GM12878 (cell line): ENCODE measurements at places on chromosomes 4 and X.

DNA sequence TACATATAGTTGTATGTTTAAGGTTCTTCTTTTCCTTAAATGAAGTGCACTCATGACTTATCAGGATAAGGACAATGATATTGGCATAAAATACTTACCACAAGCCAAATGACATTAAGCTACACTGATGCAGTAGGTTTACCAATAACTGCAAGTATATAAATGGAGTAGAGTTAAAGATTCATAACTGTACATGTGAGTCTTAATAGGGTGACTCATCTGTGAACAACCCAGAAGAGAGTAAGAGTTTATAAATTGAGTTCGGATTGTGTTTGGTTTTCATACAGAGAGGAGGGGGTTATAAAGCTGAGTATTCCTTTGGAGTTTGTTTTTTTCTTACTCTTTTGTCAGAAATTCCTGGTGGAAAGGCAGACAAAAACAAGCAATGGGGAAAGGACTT, 144.8 kb downstream of the TLL1 start:
- DNase-seq, result no peak

GRCh38 chr4:125765941-125766340, 451.2 kb downstream of the FAT4 start:
- no peak for DNase-seq

DNA sequence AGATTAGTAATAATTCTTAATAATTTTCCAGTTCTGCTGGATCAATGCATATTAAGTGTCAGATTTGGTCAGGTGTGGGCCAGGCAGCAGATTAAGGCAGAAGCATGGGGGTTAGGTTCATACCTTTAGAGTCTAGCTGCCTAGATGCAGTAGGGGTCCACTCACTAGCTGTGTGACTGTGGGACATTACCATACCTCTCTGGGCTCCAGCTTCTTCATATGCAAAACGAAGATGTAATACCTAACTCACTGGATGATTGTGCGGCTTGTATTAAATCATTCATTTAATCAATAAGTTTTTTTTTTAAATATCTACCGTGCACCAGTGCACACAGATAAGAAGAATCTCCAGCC, 1.4 kb downstream of the ANXA3 start:
- no peak for DNase-seq

DNA sequence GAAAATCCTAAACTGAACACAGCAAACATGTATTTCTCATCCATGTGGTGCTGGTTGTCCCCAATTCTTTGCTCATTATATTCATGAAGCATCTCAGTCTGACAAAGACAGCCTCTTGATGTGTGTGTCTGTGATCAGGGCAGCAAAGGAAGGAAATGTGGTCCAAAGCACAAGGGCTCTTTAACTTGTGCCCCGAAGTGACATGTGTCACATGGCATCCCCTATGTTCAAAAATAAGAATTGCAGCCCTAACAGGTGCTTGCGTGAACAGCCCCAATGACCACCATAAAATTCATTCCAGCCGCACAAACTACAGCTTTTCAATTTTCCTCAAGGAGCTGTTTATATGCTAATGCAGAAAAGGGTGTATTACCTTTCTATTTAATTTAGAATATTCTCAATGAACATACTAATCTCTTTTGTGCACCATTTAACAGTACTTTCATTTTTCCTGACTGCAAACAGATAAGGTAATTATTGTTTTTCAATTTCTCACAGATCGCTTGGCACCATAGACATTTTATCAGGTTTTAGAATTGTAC, 231.9 kb upstream of the CTSO start:
- no peak for DNase-seq

GRCh38 chr4:24404281-24404680, 180.1 kb downstream of the DHX15 start:
- no peak for DNase-seq

GRCh38 chrX:40966213-40966820, 118.9 kb upstream of the USP9X start:
- no peak for DNase-seq
